ENCODE measurements at places on chromosomes 3 and 15. TPM values are rescaled to one million over a fixed set of nuclear protein-coding genes. Genes with fewer than 3 reads are reported as not detected.

The GOLGA8S gene
- total RNA-seq: 0.14 TPM

The ALG1L2 gene
- total RNA-seq: not detected

The SKOR1 gene
- not detected for total RNA-seq

The MYRIP gene
- total RNA-seq: not detected

The TTLL13 gene
- 0.57 TPM for total RNA-seq

The NR2E3 gene
- 0.34 TPM for total RNA-seq

The CCR8 gene
- total RNA-seq: not detected

The PRTG gene
- total RNA-seq: 8.9 TPM

The TNFSF10 gene
- total RNA-seq: not detected

The HYKK gene
- 5.8 TPM for total RNA-seq

The SNX4 gene
- total RNA-seq: 20.8 TPM

Measured in A549 treated with AZD2906 at 1 μM for 4 hours (cell line).